Activated CD4-positive, alpha-beta T cell treated with anti-CD3 and anti-CD28 coated beads, Interleukin-2, Interleukin-6, amounts not matched to agents 100 ng/mL and 50 ng/mL, durations not matched to agents 16 hours and 8 hours (primary cell): ENCODE measurements at places on chromosomes 6 and 20.

DNA sequence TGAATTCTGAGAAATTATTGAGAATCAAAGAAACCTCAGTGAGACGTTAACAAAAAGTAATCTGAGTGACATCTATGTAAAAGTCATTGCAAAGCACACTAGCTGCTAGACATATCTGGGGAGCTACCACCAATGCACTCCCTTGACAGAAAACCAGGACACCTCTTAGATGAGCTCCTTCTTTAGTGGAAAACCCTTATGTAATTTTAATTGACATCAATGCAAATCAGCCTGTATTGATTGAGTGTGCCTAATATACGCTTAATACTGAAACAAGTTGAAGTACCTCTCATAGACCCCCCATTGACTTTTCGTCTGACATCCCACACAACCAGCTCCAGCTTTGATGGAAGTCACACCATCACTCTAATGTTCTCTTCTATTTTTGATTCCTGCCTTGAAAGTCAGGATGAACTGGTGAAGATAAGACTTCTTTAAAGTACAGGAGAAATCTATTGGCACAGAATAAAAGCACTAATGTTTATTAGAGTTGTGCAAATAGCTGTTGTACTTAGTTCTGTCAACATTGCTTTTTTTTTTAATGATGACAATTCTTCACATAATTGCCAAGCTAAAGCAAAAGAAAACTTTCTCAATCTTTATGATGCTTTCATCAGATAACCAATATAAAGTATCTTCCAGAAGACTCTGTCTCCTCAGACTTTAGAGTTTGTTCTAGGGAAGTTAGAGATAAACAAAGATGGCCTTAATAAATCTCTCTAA is 98.0 kb upstream of the FAM8A1 start:
- DNase-seq: no peak

GRCh38 chr20:58822149-58822548 is 28.6 kb downstream of the GNAS-AS1 start:
- DNase-seq: no peak

- peak; percentile 96 for DNase-seq
These were observed 8.7 kb upstream of the AP5S1 start for GRCh38 chr20:3811467-3812258.

DNA sequence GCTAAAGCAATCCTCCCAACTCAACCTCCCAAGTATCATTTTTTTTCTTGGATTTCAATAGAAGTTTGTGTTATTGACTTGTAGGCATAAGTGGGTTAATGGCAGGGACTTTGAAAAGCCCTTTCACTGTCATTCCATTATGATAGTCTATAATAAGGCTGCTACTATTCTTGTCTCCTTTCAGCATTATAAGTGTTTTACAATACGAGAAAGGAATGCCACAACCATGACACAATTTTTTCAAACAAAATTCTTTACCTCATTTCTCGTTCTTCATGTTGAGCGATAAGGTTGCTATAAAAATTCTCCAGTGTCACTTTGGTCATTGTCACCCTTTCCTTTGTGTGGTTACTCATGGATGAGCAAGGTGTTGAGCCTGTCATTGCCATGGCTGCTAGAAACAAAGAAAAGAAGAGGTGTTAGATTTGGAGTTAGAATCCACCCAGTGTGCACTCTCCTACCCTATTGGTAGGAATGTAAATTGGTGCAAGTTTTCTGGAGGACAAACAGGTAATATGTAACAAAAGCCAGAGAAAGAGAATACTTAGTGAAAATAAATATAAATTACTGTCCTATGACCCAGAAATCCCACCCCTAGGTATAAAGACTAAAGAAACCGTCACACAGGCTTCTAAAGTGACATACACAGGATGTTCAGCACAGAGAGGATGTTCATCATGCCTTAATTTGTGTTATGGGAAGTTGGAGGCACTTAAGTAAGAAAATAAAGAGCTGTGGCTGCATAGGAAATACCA is 7.3 kb downstream of the STK38 start:
- DNase-seq: peak; percentile 7

GRCh38 chr6:56850626-56851025 is 104.3 kb upstream of the BEND6 start:
- DNase-seq: no peak

- DNase-seq: no peak
These were observed 32.4 kb downstream of the CNR1 start for GRCh38 chr6:88133718-88134117.

DNA sequence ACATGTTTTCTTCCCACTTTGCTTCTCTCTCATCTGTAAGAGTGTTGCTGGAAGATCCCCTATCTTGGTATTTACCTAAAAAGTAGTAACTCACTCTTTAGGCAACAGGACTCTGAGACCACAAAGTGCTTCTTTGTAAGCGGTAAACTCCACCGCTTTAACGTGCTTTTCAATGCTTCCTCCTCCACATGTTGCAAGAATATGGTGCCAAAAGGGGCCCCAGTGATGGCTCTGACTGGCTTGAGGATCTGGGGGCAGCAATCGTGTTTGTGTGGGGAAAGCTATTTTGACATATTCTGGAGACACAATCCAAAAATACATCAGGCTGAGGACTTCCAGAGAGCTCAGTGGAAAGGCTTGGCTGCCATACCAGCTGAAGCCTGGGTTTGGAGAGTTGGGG is 12.4 kb upstream of the CPNE5 start:
- no peak for DNase-seq

- peak; percentile 36 for DNase-seq
These were observed 280.5 kb downstream of the SYNE1 start for GRCh38 chr6:152356662-152357061.

GRCh38 chr6:164151161-164152120 is 736.9 kb downstream of the QKI start:
- no peak for DNase-seq

GRCh38 chr6:20927130-20927860 is 393.0 kb downstream of the CDKAL1 start:
- DNase-seq: no peak

- DNase-seq: no peak
These were observed 61.6 kb downstream of the RPRD1B start for GRCh38 chr20:38095017-38095686.

GRCh38 chr6:36139431-36139830 is 9.1 kb downstream of the MAPK13 start:
- DNase-seq: no peak

DNA sequence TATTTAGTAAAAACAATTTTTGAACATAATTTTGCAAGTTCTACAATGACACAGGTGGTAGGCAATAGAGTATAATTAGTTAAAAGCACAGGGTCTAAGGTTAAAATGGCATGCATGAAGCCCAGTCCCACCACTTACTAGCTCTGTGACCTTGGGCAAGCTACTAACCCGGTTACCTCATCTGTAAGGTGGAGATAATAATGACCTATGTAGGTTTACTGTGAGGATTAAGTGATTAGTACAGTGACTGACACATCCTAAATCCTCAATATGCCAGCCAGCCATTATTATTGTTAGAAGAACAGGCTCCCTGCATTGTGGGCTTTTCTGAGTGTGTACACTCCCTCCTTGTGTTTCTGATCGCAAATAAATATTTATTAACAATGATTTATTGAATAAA is 26.2 kb downstream of the ATXN1 start:
- DNase-seq: no peak

DNA sequence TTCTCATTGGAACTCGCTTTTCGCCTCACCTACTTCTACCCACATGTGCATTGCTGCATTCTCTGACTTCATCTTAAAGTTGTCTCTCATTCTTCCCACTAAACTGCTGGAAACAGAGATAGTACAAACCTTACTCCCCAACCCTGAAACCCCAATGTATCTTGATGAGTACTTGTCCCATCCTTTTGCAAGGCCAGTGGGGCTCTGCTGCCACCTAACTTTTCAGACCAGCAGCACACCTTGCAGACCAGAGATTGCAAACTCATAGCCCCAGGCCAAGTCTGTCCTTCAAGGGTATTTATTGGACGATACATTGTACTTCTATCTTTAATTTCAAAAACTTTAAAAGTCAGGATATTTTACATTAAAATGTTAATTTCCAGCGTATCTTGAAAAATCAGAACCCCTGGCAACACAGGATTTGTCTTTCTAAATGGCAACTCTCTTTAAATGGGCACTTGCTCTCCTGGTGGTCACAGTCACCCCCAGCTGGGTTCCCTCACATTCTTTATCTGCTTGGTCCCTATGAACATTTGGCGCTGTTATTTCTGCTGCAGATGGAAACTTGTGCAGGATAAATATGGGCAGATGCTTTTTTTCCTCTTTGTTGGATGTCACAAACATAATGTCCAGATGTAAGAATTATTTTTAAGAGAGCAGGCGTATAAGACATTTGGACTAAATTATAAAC is 83.9 kb downstream of the SOD2 start:
- peak; percentile 20 for DNase-seq
